Melanocyte of skin (primary cell): ENCODE measurements at places on chromosomes 2 and 18. TPM values are rescaled to one million over a fixed set of nuclear protein-coding genes. Genes with fewer than 3 reads are reported as not detected.

GULP1 gene
- total RNA-seq: 40.3 and 51.0 TPM in 2 replicates

GRP gene
- not detected in 2 replicates for total RNA-seq

SPDYA gene
- total RNA-seq: 0.33 and 0.62 TPM in 2 replicates

HK2 gene
- total RNA-seq: 48.0 and 54.1 TPM in 2 replicates

PREB gene
- 56.8 and 68.7 TPM in 2 replicates for total RNA-seq

C2orf80 gene
- total RNA-seq: not detected in 2 replicates

ACKR3 gene
- not detected in 2 replicates for total RNA-seq

EFR3B gene
- total RNA-seq: 24.0 and 42.1 TPM in 2 replicates
